ENCODE measurements at places on chromosomes 4 and X.

- no peak for DNase-seq
Measured at GRCh38 chr4:188316391-188316790, 177.2 kb downstream of the TRIML1 start.

DNA sequence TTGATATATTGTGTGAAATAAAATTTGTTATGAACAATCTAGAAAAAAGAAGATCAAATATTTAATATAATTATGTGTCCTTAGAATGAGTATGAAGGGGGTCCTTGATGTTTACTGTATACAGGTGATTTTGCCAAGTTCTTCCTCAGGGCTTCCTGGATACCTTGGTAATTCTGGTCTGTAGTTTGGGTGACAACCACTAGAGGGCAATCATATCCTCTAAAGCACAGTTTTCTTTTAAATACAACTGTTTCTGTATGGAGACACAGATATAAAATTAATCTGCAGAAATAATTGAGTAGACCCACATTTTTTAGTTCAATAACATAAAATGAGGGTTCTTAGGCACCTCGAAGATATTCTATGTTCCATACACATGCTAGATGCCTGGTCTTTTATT lies 157.7 kb downstream of the SPANXN1 start:
- peak; percentile 1 for DNase-seq

DNA sequence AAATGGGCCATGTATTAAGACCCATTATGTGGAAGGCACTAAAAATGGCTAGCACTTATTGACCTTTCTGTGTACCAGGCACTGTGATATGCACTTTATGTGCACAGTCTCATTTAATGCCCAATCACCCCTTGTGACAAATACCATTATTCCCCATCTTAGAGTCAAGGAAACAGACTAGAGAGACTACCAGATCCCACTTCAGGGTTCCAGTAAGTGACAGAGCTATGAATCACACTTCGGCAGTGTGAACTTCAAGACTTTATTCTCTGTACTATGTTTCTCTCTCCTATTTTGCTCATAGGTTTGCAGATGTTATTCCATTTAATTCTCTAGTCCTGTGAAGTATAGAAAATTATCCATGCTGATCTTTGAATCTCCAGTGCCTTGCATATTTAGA lies 107.0 kb downstream of the NFKB1 start:
- DNase-seq: no peak

DNA sequence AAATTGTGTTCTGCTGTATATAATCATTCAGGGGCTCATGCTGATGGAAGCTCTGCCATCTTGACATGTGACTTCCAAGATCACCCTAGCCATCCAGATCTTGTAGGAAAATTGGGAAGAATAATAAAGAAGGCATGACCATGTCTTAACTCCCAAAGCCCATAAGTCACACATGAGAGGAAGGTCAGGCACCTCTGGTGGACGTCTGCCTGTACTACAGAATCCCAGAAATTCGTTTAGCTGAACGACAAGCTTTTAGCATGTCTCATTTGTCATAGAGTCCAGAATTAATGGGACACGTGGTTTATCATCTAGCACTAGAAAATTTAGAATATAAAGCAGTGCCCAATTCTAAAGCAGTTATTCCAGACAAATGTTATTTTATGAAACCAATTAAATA lies 212.7 kb downstream of the CENPC start:
- no peak for DNase-seq

DNA sequence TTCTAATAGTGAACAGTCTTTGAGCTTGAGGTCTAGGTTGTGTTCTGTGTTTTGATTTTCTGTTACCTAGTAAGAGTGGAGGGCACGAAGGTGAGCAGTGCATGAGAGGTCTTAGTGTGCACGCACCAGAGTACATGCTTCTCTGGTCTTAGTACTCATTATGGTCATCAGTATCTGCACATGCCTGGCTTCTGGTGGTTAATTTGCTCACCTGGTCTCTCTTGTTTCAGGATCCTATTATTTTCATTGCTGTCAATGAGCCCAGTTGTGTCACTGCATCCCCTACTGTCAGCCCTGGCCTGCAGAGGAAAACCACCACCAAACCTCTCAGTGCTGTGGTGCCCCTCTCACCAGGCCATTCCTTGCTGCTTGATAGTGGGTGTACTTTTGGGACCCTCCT lies 54.8 kb downstream of the NSUN7 start:
- DNase-seq: no peak

- DNase-seq: no peak
Measured at GRCh38 chr4:874056-874455, 48.1 kb upstream of the CPLX1 start.

- DNase-seq: peak; percentile 2
Measured at GRCh38 chr4:21768349-21769310, 179.9 kb downstream of the KCNIP4 start.

DNA sequence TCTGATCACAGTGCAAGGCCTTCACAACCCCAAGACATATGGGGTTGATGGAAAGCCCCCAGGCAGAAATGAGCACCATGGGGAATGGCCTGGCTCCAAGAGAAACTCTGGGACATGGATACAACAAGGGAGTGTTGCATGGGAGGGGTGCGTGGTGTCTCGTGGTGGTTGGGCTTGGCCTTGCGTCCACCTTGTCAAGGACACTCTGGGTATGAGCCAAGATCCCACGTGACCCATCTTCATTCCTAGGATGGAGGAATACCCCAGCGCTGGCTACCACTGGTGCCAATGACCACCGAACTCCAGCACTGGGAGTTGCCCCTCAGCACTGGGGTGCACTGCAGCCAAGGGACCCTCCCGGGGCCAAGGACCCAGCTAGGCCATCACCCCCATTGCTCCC lies 267.5 kb upstream of the AGTR2 start:
- no peak for DNase-seq

- DNase-seq: peak; percentile 42
Measured at GRCh38 chr4:118280501-118281218, 72.1 kb downstream of the PRSS12 start.

GRCh38 chr4:65918872-65919271 lies 248.6 kb upstream of the EPHA5 start:
- no peak for DNase-seq

GRCh38 chr4:172996571-172997216 lies 171.9 kb upstream of the GALNT7 start:
- DNase-seq: no peak

DNA sequence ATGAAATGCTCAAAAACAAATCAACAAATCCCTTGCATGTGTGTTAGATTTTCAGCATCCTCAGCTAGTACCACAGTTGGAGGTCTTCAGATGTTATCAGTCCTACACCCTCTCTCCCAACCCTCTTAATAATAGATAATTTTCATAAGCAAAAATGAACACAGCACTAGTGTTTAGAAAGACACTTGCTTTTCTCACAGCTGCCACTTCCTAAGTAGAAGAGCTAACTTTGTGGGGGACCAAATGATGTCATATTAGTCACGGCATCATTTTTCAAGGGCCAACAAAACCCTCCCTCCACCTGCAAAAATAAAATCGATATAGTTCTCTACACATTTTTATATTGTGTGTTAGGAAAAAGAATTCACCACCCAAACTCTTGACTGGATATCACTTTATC lies 163.5 kb upstream of the GYPA start:
- DNase-seq: no peak

GRCh38 chrX:133362538-133362937 lies 52.8 kb downstream of the GPC4 start:
- DNase-seq: no peak

DNA sequence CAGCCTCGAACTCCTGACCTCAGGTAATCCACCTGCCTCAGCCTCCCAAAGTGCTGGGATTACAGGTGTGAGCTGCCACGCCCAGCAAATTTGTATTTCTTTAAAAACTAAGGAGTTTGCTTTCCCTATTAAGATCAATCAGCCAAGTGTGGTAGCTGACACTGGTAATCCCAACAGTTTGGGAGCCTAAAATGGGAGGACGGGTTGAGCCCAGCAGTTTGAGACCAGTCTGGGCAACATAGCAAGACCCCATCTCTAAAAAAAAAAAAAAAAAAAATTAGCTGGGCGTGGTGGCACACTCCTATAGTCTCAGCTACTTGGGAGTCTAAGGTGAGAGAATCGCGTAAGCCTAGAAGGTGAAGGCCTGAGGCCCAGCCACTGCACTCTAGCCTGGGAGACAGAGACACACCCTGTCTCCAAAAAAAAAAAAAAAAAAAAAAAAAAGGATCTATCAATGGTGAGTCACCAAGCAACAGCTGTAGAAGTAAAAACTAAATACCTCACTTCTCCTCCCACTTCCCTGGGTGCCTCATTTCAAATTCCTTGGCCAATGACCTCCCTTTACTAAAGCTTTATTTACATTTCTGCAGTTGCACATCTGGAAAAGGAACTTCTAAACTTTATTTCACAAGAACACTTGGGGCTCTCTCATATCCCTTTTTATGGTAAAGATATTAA lies 54.5 kb downstream of the LDB2 start:
- no peak for DNase-seq

DNA sequence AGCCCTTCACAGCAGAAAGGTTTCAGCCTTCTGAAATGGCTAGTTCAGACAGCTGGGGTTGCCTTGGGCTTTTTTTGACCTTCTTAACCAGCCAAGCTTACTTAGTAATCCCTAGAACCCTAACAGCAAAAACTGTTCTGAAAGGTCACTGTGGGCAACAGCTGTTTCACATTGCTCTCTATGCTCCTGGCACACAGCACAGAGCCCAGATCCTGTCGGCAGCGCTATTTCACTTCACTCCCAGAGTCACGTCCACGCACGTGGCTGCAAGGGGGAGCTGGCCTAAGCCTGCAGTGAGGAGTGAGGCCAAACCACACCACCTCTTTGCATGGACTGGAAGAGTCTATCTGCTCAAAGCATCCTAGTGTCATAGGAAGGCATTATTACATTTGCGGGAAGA lies 32.0 kb upstream of the STS start:
- no peak for DNase-seq

DNA sequence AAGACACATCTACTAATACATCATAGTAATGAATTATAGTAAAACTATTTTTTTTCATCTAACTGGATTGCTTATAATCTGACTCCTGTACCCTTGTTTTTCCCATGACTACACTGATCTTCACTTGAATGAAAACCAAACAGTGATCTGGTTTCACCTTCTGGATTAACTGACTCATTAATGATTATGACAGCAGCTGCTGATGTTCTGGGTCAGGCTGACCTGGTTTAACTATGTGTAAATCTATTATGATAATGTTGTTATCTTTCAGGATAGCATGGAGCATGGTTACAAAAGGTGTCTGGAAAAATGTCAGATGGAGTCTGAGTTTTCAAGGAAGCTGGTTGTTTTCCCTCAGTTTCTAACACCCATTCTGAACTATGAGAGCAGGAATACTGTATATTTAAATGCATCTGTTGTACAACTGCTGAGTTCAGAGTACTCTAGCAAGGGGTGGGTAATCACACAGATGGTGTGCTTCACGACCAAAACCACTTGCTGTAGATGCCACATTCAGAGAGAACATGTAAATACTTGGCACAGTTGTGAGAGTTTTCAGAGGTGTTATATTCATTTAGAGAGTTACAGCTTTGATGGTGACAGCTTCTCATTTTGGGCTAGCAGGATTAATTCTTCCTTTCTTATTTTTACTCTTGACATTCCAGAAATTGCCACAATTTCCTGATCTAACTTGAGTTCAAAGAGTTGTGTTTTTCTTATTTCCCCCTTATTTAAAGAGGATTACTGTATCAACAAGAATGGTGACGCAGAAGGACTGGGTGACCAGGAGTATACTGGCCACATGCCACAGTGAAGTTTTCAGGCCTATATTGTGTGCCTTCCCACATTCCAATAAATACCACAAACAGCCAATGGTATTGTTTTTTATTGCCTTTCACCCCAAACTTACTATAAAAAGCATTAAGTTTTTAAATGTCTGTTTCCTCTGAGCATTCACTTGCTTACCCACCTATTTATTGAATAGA lies 249.7 kb upstream of the TET2 start:
- no peak for DNase-seq

DNA sequence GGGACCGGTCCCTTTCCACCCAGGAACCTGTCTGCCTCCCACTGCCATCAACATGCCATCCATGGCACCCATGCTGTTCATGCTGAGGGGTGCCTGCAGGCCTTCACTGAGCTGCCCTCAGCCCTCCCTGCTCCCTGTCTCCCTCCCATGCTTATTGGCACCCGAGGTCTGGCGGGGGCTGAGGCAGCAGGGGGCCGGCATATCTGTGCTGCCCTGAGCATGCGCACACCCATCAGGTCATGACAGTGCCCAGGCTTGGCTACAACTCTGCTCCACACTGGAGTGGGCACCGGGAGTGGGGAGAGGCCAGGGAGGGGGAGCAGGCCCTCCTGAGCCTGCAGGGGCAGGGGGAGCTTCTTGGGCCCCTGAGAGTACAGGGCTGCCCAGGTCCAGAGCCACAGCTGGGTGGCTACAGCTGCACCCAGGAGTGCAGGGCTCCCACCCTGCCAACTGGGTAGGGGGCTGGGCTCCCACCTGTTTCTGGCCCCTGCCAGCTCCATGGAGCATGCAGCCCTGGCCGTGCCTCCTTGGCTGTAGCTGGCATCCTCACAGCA lies 395.8 kb upstream of the DMD start:
- no peak for DNase-seq

- no peak for DNase-seq
Measured at GRCh38 chr4:125355791-125356190, 41.0 kb downstream of the FAT4 start.

GRCh38 chrX:19097553-19098283 lies 24.6 kb downstream of the ADGRG2 start:
- DNase-seq: no peak

DNA sequence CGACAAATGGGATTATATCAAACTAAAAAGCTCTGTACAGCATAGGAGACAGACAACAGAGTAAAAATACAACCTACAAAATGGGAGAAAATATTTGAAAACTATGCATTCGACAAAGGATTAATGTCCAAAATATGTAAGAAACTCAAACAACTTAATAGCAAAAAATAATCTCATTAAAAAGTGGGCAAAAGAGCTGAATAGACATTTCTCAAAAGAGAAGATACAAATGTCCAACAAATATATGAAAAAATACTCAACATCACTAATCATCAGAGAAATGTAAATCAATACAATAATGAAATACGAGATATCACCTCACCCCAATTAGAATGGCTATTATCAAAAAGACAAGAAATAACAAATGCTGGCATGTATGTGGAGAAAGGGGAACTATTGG lies 272.9 kb downstream of the KLHL13 start:
- no peak for DNase-seq

DNA sequence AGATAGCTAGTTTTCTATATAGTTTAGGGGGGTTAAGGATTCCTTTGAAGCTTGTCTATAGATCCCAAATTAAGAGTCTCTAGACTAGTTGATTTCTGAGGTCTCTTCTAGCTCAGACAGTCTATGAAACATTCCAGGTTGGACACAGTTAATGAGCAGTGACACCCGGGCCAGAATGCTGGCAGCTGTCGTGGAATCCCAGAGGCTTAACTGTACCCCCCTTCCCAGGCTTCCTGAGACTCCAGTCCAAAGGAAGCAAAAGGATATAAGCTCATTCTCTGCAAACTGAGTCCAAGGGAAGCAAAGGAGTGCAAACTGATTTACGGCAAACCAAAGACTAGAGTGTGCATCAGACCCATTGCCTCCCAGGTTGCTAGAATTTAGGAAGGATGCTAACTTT lies 62.9 kb downstream of the DCX start:
- DNase-seq: no peak

DNA sequence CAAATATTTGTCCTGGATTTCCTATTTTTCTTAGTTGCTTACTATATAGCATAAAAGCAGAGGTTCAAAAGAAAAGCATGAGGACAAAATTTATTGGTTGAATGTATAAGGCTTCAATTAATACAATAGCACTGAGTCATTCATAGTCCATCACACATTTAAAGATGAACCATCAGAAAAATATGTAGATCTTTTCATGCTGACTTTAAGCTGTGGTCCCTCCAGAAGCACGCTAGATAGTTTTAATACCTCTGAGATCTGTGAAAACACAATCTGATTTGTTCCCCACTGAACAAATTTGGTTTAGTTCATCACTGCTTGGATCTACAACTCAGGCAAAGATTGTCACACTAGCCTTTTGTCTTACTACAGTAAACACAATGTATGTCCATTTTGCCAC lies 377.2 kb upstream of the ANXA10 start:
- DNase-seq: no peak
